NCI-H510A treated with DMSO at 0.1 percent for 48 hours (cell line): ENCODE measurements at places on chromosomes 4 and X.

DNA sequence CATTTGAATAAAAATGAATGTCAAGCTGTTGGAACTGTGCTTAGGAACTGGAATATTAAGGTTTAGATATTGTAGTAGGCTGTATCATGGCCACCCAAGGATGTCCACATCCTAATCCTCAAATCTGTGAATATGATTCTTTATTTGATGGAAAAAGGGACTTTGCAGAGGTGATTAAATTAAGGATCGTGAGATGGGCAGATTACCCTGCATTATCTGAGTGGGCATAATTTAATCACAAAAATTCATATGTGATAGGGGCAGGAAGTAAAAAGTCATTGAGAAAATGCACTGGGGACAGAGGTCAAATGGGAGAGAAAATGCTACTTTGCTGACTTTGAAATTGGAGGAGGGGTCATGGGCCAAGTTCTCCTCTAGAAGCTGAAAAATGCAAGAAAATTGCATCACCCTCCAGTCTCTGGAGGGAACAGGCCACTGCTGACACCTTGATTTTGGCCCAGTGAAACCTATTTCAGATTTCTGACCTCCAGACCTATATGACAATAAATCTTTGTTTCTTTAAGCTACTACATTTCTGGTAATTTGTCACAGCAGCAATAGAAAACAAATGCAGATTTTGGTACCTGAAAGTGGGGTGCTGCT is 521.4 kb downstream of the PCDH7 start:
- no peak for DNase-seq

GRCh38 chr4:159232465-159233106 is 129.7 kb downstream of the RAPGEF2 start:
- no peak for DNase-seq

DNA sequence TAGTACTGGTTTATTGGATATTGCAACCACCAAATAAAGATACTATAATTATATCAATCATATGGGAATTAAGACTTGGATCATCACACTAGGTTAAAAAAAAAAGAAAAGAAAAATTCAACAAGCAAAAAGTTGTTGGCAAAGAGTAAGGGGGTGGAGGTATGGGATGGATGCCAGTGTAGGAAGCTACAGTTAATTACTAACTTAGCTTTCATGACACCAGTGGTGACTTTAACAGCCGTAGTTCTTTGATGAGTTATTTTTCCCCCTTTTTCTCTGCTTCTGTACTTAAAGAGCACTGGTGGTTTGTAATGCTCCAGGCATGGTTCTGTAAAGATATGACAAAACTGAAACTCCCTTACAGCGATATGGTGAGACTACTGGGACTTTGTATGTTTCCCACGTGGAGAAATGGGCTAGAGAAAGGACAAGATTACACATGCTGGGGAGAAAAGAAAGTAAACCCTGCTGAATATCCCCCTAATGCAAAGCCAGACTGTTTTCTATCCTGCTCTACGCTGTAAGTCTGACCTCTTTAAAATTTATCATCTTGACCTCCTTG is 210.8 kb downstream of the SPOCK3 start:
- no peak for DNase-seq

GRCh38 chrX:17737710-17737985 is 355 bp downstream of the SCML1 start:
- DNase-seq, result no peak

- no peak for DNase-seq
Observed at GRCh38 chr4:106762666-106763443, 273.3 kb downstream of the DKK2 start.

- DNase-seq, result peak; percentile 79
Observed at GRCh38 chr4:8045909-8046308, 106.2 kb upstream of the AFAP1 start.
